NCI-H526 treated with DMSO at 0.1 percent for 48 hours (cell line): ENCODE measurements at places on chromosomes 3 and 15.

DNA sequence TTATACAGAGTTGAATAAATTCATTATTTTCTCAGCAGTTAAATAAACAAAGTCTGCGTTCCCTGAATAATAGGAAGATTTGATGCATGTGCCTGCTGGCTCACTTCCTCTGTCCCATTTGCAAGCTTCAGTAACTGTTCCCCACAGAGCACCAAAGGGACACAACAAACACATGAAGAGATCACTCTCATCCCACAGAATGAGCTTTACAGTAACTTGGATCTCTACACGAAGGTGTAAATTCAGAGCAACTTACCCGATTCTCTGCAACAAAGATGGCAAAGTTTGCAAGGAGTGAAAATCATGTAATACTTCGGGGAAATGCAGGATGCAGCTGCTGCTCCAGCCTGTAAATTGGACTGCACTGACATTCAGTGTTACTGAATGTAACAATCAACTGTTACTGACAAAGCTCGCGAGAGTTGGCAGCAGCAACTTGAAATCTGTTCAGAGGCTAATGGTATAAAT, at the start of gene BCHE:
TSS of gene BCHE (minus strand) at position 366 of the 468 bp plus-strand sequence. CDS start 6,390 bp downstream, outside the sequence.
- DNase-seq = no peak

- DNase-seq = no peak
Measured at GRCh38 chr3:50316657-50317242, 5.8 kb downstream of the HYAL2 start.

GRCh38 chr3:51799879-51800749, 21.1 kb upstream of the IQCF6 start:
- DNase-seq = peak; percentile 9

- DNase-seq = peak; percentile 72
Measured at GRCh38 chr3:105611304-105612192, 244.8 kb downstream of the ALCAM start.

DNA sequence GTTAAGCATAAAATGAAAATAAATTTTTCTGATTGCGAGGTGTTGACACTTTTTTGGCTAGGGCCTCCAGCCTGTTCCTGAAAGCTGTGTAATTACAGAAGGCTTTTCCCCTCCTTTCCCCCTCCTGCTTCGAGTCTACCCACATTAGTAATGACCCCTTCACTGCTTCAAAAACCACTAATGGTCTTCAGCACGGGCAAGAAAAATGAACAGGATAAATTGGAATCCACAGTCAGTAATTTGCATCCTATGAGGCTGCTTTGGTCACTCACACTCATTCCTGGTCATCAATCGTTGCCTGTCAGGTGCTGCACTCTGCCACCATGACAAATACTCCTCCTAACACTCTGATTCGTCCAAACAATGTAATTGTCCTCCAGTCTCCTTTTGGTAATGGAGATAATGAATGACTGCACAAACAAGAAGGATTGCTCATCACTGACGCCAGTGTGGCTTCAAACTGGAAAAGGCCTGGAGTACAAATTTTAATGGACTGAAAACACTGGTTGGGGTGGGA, 148.6 kb downstream of the MEIS2 start:
- DNase-seq = no peak

GRCh38 chr3:85571835-85572234, 613.0 kb downstream of the CADM2 start:
- no peak for DNase-seq

DNA sequence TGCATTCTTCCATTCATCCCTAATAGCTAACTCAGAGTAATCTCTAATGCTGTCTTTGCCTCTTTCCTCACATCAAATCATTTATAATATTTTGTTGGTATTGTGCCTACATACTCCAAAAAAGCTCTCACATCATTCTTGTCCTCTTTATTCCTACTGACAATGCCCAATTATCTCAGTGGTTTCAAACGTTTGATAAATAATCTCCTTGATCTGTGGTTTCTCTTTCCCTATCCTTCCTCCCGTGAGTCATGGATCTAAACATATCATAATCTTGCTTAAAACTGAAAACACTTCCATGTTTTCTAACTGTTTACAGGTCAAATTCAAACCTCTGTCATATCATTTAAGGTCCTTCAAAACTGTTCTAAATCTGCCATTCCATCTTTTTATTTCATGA, 115.1 kb downstream of the CNTN6 start:
- DNase-seq = no peak

DNA sequence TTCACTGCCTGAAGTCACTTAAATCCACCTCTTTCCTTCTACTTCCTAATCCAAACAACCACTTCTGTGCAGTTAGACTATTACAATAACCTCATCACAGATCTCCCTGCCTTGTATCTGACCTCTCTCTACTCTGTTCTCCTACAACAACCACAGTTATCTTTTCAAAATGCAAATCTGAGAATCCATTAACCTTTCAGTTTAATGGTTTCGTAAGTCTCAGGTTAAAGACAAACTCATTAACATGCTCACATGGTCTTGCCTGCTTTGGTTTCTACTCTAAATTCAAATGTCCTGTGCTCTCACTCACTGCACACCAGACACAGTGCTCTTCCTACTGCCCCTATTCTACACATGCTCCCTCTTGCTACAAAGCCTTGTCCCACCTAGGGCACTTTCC, 406.5 kb upstream of the THBS1 start:
- peak; percentile 39 for DNase-seq

DNA sequence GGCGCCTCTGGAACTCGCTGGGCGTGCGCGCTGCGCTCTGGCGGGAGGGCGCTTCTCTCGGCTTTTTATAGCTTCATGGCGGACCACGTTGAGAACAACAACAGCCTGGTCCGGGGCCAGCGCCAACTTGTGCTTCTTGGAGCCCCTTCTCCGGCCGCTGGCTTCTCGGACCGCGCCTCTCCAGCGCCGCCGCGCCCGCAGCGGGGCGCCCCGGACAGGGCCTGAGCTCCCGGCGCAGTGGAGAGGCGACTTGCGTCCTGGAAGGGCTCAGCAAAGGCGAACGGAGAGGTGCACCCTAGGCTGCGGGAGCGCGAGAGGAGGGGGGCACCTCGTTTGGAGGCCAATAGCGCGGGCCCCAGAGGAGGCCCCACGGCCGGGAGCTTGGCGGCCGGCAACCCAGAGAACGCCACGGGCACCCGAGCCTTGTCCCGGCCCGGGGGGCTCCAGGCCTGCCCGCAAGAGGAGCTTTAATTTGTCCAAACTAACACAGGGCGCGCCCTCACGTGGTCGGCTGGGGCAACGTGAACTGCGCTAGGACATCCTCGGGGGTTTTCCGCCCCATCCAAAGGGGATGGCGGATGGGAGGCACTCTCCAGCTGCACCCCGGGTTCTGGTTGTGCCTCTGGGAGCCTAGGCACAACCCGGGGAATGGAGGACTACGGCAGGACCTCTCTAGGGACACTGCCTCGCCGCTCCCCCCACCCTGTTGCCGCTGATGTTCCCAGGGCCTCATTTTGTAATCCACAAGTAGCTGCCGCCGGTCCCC, 37.8 kb downstream of the HMCES start:
- peak; percentile 69 for DNase-seq
